ENCODE measurements at places on chromosomes 11 and 22.

DNA sequence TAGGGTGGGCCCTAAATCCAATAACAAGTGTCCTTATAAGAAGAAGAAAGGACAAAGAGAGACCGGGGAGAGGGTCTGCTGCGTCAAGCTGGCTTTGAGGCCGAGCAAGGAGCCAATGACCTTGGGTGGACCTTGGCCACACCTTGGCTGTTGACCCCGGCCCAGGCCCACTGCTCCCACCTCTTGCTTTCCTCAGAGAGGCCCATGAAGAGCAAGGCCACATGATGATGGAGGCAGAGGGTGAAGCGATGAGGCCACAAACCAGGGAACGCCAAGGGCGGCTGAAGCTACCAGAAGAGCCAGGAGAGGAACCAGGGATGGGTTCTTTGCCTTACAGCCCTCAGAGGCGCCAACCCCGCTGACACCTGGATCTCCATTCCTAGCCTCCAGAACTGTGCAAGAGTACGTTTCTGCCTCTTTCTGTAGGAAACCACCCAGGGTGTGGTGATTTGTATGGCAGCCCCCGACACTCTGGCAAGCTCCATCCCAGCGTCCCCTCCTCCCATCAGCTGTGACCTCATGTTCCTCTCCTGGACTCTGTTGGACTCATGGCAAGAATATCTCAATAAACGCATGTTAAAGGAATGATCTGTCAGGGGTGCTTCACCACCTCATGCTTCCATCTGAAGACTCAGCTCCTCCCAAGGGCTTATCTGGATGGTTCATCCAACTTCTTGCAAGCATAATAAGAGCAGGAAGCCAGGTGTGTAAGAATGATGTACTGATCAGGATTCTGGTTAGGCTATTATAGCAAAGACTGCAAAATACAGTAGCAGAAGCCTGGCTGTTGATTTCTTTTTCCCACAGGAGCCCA lies 41.6 kb upstream of the LINC01488 start:
- DNase-seq: no peak

DNA sequence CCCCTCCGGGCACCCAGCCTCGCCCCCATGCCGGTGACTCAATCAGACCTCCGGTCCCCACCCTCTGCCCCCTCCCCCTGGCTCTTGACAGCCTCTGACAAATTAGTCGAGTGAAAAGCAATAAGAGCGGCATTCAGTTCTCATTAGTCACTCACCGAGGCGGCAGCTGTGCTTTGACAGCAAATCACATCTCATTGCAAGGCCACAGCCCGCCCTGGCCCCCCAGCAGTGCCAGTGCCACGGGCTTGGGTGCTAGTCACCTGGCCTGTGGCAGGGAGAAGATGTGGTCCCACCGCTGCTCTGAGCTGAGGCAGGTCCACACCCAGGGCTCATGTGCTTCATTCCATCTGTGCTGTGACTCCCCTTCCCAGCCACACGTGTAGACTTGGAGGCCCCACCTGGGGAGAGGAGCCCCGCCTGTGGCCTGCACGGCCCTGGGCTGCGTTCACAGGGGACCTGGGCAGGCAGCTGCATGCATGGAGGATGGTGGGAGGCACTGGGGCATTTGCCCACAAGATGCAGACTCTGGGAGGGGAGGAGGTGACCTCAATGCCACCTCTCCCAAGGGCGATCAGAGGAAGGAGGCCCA lies 7.4 kb upstream of the TH start:
- DNase-seq: no peak

GRCh38 chr11:115284773-115285172 lies 219.4 kb downstream of the CADM1 start:
- DNase-seq: no peak

DNA sequence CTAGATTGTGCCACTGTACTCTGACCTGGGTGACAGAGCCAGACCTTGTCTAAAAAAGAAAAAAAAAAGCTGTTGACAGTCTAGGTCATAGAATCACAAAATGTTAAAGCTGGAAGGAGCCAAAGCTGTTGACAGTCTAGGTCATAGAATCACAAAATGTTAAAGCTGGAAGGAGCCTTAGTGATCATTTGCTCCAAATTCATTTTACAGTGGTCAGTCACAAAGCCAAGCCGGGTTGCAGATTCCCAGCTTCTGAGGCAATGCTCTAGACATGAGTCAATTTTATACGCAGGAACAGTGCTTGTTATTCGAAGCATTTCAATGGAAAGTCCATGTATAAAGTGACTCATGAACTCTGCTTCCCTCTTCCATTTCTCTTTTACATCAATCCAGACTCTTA lies 47.4 kb downstream of the SYT13 start:
- no peak for DNase-seq

DNA sequence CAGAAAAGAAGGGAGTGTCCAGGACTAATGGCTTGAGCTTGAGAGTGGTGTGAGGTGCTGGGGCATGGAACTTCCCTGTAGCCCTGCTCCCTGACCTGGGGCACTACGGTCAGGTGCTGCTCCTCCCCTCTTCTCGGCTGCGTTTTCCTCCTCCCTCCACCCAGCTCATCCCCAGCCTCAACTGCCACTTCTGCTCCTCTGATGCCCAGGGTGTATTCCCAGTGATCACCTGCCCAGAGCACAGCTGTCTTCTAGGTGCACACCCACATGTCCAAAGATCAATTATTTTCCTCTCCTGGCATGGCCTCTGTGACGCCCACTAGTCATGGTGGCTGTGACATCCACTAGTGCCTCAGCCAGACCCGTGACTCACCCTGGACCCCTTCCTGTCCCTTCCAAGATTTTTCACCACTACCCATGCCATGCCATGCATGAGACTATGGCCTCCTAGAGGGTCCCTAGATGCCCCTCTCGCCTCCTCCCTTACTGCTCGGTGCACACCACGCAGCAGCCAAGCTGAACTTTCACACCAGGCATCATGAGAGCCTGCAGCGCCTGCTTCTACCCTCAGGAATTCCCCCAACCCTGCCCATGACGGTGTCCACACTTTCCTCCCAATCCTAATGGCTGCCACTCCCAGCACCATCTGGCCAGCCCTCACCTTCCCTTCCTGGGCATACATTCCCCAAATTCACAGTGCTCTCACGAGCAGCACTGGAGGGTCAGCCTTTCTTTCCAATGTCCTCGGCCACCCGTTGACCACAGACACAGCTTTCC lies 1.9 kb downstream of the P2RX6 start:
- DNase-seq: no peak

GRCh38 chr22:20171288-20172140 lies 20.7 kb upstream of the CCDC188 start:
- DNase-seq: no peak

DNA sequence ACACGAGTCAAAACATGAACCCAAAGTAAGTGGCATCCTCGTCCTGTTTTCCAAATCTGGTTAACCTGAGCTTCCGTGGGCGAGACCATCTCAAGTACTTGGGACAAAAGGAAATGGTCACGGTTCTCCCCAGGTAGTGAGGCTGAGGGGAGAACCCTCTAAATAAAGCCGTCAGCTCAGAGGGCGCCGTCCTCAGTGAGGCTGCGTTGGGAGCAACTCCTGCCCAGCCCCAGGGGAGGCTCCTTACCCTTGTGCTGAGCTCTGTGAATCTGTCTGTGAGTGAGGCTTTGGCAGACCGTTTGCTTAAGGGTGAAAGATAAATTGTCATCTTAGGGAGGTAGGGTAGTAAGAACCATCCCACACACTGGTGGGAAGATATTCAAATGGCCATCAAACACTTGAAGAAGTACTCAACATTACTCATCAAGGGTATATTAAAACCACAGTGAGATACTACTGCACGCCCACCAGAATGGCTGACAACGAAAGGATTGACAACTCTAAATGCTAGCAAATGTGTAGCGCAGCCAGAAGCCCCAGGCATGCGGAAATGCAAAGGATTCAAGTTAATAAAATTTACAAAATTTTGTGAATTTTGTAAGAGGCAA lies 321.0 kb downstream of the TBC1D22A start:
- DNase-seq: no peak

- no peak for DNase-seq
These were observed 24.8 kb downstream of the APOL5 start for GRCh38 chr22:35742342-35743100.

- DNase-seq: no peak
These were observed 1417.4 kb downstream of the TBC1D22A start for GRCh38 chr22:48179571-48180546.

- DNase-seq: no peak
These were observed 158.3 kb upstream of the MTMR2 start for GRCh38 chr11:96082002-96082899.

GRCh38 chr22:46754110-46754799 lies 8.2 kb upstream of the TBC1D22A start:
- no peak for DNase-seq
